ENCODE measurements at places on chromosomes 5 and 9.

GRCh38 chr5:62342476-62342837 is 36.5 kb downstream of the KIF2A start:
- DNase-seq = no peak

DNA sequence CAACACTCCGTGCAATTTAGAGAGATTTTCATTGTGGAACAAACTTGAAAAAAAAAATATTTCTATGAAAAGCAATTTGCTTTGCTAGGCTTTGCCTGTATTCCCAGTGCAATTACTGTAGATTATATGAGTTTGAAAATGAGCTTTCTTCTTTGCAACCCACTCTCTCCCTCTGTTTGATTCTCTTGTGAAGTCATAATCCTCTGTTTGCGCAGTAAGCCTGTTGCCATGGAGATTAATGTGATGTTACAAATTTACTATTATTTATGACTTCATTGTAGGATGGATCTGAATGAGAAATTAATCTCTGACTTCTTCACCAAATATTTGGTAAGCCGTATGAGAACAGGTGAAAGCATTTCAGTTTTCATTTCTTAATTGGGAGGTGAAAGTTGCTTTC is 320.3 kb downstream of the SPATA31D1 start:
- DNase-seq = no peak

- DNase-seq = no peak
These were observed 5.4 kb downstream of the ELL2 start for GRCh38 chr5:95956021-95956899.

DNA sequence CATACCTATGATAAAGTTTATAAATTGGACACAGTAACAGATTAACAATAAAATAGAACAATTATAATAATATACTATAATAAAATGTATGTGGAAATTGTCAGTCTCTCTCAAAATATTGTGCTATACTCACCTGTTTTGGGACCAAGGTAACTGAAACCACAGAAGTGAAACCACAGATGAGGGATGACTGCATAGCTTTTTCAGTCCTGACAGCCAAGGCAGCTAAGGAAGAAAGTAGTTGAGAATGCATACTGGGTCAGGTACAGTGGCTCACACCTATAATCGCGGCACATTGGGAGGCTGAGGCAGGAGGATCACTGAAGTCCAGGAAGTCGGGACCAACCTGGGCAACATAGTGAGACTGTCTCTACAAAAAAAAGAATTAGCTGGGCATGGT is 8.9 kb downstream of the SRP19 start:
- no peak for DNase-seq

DNA sequence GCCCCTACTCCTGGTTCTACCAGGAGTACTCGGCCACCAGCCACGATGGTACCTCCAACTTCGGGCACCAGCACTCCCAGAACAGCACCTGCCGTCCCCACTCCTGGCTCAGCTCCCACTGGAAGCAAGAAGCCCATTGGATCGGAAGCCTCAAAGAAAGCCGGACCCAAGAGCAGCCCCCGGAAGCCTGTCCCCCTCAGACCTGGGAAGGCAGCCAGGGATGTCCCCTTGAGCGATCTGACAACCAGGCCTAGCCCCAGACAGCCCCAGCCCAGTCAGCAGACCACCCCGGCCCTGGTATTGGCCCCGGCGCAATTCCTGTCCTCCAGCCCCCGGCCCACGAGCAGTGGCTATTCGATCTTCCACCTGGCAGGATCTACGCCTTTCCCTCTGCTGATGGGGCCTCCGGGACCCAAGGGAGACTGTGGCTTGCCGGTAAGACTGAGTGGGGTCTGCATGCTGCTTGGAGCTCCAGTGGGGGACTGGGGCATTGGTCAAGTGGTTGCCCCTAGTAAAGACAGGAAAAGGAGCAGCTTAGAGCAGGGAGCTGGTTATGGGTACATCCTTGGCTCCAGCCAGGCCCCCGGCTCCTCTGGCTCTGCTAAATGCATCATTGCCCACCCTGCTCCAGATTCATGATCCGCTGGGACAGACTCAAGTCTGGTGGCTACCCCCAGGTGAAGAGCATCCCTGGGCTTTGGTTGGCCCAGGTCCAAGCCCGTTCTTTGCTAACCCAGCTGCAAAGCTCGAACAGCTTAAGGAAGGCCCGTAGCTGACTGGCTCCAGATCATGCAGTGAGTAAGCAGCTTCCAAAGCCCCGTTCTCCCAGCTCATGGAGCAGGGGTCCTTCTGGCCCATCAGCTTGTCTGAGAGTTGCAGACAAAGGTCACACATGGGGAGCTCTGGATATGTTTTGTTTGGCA is 14.0 kb downstream of the COL27A1 start:
- DNase-seq = no peak

GRCh38 chr5:119315516-119315949 is 40.3 kb upstream of the TNFAIP8 start:
- no peak for DNase-seq

DNA sequence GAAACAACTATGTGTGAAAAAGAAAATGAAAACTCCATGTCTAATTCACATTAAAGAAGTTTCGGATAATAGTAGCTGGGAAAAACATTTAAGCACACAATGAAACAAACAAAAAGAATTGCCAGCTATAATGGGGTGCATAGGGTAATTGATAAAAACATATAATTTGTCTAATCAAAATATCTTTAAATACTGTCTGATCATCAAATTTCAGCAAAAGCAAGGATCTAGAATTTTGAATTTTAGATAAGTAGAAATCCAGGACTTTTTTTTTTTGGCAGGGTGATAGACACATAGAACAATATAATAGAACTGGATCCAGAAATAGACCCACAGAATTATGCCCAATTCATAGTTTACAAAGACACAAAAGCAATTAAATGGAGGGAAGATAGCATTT is 585.0 kb downstream of the TAF11L14 start:
- DNase-seq = no peak

- DNase-seq = no peak
These were observed 13.7 kb downstream of the YIPF5 start for GRCh38 chr5:144156767-144157171.

- no peak for DNase-seq
These were observed at the start of gene DAPK1 for GRCh38 chr9:87497604-87498045. Gene DAPK1, plus strand, starts transcription at chr9:87497867. Its CDS starts 1,211 bp downstream, at chr9:87499078.

- DNase-seq = no peak
These were observed 296.6 kb downstream of the MED10 start for GRCh38 chr5:6081727-6082210.

- no peak for DNase-seq
These were observed 74.4 kb downstream of the ATG10 start for GRCh38 chr5:82046276-82046647.

- DNase-seq = no peak
These were observed 27.6 kb upstream of the DUSP1 start for GRCh38 chr5:172798422-172799215.

DNA sequence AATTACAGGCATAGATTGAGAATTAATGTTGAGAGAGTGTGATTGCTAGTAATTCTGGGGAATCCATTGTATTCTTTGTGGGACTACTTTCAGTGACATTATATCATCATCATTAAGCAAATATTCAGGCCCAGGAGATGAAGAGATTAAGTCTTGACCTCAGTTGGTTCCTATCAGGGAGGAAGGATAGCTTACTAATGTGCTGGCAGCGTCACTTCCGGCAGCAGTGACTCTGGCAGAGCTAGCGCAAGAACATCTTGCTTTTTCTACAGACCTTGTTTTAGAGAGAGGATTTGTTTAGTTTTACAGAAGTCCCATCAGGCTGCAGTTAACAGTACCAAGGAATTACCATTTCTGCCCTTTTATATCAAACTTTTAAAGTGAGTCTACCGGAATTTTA is 20.3 kb downstream of the OSTF1 start:
- no peak for DNase-seq

GRCh38 chr9:71766663-71767062 is 1.6 kb downstream of the CEMIP2 start:
- DNase-seq = no peak

GRCh38 chr5:52624291-52624690 is 163.4 kb upstream of the ITGA1 start:
- DNase-seq = no peak

- DNase-seq = no peak
These were observed 110.7 kb upstream of the IL12B start for GRCh38 chr5:159440968-159441367.
